Stimulated activated CD8-positive, alpha-beta memory T cell treated with anti-CD3 and anti-CD28 coated beads, Interleukin-12 subunit alpha, Interleukin-12 subunit beta, amount 100 ng/mL, for 4 hours (primary cell): ENCODE measurements at places on chromosomes 2 and 18.

DNA sequence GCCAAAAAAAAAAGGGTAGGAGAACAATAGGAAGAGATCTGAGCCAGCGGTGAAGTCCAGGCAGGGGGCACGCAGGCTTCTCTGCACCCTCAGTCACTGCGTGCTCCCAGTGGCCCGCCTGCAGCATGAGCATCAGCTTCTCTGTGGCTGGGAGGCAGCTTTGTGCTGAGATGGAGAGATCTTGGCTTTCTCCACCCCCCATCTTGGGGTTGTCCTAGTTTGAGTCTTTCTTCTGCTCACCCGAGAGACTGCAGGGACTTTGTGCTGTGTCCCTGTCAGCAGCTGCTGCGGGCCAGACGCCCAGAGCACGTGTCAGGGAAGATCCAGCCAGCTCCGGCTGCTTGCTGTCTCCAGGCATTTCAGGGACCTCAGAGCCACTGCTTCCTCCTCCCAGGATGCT lies 20.3 kb downstream of the TRAPPC12 start:
- DNase-seq = no peak

DNA sequence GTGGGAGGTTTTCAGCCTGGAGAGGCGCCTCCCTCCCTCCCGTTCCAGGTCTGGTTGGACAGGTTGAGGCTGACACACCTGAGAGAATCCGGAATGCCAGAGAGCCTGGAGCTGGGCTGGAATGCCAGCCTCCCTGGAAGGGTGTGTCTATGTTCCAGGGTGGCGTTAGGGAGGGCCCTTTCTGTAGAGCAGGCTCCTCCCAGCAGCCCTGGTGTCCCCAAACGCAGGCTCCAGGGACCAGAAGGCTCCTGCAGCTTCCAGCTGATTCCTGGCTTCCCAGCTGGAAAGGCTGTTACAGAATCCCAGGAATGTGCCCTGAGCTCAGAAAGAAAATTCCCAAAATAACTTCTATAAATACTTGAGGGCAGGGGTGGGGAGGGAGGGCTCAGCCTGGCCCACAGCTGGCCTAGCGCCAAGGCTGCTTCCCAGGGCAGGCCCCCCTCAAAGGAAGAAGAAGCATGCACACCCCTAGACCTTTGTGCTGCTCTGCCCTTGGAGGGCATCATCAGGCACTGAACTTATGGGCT lies 85.4 kb downstream of the STPG4 start:
- DNase-seq = no peak

DNA sequence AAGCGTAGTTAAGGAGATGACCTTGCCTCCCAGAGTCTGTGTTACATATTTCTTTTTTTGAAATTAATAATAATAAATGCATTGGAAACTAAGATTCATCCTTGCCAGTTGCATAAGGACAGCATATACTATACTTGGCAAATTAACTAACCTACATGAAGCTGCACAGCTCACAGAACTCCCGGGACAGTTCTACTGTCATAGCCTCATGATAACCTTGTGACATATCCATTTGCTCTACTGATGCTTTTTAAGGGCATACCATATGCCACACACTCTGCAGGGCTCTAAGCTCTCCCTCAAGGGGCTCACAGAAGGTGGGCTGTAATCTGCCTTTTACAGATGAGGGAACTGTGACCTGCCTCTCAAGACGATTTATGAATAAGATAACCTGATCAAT lies 3.8 kb downstream of the ITGB1BP1 start:
- DNase-seq = no peak

DNA sequence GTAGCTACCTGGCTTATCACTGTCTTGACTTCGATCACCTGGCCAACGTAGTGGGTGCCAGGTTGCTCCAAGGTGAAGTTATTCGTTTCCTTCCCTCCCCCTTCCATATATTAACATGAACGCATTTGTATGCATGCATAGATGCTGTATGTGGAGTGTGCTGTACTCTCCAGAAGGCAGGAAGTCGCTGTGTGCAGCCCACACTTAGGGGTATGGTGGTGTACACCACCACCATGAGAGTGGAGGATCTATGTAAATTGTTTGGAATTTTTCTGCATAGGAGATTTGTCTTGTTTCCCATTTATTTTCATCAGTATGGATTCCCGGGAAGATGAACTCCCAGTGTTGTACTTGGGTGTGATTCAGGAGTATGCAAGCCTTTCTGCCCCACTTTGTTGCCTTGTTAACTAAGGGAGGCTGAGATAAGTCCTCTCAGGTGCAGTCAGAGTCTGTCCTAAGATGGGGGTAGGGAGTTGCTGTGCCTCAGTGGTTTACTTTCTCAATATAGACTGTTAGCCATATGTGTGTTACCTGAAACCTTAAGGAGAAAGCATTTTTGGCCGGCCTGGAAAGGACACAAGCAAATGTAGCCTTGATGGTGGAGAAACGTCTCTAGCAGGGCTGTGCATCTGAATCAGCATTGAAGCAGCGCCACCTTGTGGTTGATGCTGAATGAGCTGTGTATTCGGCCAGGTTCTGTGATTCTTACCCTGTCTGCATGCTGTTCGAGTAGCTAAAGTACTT lies 149.8 kb downstream of the TANC1 start:
- DNase-seq = peak; percentile 47

DNA sequence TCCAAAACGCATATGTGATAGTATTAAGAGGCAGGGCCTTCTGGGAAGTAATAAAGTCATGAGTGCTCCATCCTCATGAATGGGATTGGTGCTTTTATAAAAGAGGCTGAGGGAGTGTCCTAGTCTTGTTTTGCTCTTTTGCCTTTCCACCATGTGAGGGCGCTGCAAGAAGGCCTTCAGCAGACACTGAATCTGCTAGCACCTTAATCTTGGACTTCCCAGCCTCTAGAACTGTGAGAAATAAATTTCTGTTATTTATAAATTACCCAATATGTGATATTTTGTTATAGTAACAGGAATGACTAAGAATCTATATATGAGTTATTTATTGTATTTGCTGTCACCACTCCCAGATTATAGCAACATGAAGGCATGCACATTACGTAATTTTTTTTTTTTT lies 63.5 kb downstream of the PLA2R1 start:
- DNase-seq = no peak

GRCh38 chr2:225354281-225354774 lies 45.2 kb upstream of the NYAP2 start:
- DNase-seq = no peak

GRCh38 chr18:59779979-59780378 lies 82.8 kb upstream of the CCBE1 start:
- no peak for DNase-seq

GRCh38 chr2:84925724-84926376 lies 20.4 kb downstream of the TMSB10 start:
- peak; percentile 93 for DNase-seq

DNA sequence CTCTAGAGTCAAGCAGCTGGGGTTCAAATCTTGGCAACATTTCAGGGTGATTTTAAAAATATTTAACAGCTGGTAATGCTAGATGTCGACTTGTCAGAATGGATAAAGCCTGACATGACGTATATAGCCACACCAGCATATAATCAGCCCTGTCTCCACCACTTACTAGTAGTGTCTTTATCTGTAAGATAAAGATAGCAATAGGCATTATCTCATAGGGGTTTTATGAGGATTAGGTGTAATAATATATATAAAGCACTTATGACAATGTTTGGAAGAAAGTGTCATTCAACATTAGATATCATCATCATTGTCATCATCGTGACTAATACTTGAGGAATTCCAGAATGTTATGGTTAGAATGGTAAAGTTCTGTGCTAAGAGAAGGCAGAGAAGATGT lies 369.0 kb upstream of the CWC22 start:
- no peak for DNase-seq

- no peak for DNase-seq
Measured at GRCh38 chr2:188870289-188870688, 103.9 kb upstream of the COL3A1 start.

DNA sequence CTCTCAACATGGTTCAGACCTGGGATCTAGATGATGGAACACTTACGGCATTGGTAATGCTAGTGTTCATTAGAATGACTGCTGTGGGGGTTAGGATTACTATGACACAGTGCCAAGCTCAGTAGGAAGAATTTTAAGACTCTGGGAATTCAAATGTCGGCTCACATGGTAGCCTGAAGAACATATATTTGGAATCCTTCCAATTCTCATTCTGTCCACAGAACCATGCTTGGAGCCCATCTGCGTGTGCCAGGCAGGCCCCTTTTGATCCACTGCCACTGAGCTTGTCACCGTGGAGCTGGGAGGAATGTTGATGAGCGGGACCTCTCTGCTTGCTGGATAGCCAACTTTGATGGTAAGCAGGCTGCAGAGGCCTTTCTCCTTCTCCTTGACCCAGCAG lies 322.0 kb upstream of the SOX11 start:
- DNase-seq = no peak

DNA sequence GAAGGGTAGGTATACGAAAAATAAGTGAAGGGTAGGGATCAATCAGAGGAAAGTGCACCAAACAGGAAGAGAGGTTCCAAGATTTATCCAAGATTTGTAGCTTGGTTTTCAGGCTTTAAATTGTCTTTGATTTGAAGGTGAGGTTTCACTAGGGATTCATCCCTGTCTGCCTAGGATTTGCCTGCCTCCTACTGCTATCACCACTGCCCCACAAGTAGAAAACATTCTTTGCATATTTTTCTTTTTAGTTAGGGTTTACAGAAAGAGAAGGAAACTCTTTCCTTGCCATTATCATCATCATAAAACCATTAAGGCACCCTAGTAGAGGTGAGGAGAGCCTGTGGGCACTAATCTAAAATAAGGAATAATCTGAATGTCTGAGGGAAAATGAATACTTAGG lies 45.8 kb upstream of the TANC1 start:
- DNase-seq = no peak

- no peak for DNase-seq
Measured at GRCh38 chr18:61595615-61596251, 262.5 kb downstream of the CDH20 start.

- no peak for DNase-seq
Measured at GRCh38 chr18:26689226-26689879, 141.0 kb upstream of the KCTD1 start.

DNA sequence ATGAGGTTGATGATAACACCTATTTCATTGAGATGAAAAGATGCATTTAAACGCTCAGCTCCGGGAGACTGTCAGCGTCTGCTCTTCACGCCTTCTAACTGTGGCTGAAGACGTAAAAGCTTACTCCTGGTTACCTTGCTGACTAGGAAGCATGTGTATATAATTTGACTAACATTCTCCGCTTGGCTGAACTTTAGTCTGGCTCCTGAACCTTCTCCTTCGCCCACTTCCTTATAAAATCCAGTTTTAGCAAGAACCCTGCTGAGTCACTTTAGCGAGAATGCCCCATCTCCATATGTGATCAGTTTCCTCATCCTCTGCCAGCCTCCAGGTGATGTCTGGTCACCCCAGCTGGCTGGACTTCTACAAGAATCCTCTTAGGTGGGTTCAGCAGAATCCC lies 12.7 kb upstream of the CREG2 start:
- DNase-seq = no peak

- no peak for DNase-seq
Measured at GRCh38 chr2:33522576-33522975, 46.1 kb downstream of the RASGRP3 start.

GRCh38 chr18:32530947-32531651 lies 60.4 kb upstream of the GAREM1 start:
- DNase-seq = no peak

DNA sequence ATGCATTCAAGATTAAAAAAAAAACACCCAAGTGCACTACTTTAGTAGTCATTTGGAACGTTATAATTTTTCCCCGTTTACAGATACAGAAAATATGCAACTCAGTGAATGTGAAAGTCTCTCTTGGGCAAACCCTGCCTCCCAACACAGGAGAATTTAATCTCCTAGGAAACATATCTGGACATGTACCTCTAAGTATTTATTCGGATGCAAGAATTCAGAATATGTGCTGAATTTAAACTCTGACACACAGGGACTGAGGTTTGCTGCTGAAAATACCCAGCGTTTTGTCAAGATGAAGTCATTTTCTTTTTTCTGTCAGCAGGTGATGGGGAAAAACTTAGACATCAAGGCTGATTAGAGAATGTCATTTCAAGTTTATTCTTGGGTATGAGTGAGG lies 105.4 kb downstream of the ACKR3 start:
- no peak for DNase-seq

- DNase-seq = no peak
Measured at GRCh38 chr2:143906850-143907249, 613.1 kb downstream of the ZEB2 start.

DNA sequence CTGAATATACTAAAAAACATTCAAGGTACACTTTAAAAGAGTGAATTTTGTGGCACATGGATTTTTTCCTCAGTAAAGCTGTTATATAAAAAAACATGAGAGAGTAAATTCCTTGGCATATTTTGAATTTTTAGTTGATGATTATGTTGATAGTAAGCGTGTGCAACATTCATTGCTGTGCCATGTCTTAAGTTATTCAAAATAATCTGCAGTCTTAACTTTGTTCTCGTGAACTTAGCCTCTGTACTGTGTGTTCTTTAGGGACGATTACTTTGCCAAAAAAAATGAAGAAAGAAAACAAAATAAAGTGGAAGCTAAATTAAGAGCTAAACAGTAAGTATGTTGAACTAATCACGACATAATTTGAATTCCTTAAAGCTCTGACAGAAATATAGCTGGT lies 9.6 kb downstream of the SSB start:
- no peak for DNase-seq

- DNase-seq = no peak
Measured at GRCh38 chr2:133717497-133717896, 149.2 kb upstream of the NCKAP5 start.

GRCh38 chr2:188506843-188507242 lies 215.2 kb downstream of the GULP1 start:
- DNase-seq = no peak

GRCh38 chr18:29060349-29060748 lies 883.4 kb upstream of the CDH2 start:
- DNase-seq = no peak

DNA sequence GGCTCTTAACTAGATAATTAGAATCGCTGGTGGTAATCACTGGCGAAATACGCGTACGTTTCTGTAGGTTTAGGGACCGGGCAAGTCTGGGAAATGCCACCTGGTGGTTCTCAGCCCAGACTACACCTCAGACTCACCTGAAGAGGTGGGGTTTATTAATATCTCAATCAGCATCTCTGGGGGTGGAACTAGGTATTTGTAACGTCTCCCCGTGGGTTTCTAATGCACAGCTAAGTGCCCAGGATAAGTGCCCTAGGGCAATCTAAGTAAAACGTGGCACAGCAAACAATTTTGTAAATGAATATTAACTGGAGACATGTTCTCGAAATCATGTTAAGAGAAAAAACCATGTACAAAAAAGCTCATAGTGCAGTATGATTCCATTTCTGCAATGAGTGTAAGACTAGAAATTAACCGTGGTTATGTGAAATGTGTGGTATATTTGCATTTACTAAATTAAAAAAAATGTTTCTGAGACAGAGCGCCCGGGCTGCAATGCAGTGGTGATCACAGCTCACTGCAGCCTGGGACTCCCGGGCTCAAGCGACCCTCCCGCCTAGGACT lies 760 bp upstream of the CNOT11 start:
- no peak for DNase-seq

DNA sequence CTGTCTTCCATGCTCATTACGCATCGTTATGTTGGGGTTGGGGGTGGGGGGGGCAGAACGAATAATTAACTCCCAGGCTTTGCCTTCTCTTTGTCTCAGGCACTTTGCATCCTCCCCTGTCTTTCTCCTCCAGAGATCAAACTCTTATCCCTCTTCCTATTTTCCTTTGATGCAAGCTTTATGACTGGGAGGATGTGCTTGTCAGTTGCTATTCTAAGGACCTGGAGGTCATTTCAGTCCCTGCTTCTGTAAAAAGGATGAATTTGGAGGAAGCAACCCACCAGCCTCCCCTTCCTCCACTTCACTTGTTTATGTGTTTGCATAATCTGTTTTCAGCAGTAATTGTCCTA lies 87.5 kb downstream of the ZCCHC2 start:
- DNase-seq = no peak
